ENCODE measurements at places on chromosomes 7 and 10.

DNA sequence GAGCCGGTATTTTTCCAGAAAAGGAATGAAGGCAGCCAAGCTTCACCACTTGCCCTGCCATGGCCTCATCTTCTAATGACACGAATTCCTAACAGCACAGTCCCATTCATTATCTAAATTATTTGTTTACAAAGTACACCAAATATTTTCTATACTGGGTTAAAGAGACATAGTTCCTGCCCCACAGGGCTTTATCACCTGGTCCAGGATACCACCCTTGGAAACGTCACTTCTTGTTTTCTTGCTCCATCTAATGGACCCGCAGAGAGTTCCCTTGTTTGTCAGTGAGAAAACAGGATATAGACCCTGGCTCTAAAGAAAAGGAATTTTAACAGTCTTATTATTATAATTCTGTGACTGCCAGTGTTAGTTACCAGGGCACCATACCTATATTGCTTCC, 1165.4 kb downstream of the GATA3 start:
- DNase-seq = no peak

DNA sequence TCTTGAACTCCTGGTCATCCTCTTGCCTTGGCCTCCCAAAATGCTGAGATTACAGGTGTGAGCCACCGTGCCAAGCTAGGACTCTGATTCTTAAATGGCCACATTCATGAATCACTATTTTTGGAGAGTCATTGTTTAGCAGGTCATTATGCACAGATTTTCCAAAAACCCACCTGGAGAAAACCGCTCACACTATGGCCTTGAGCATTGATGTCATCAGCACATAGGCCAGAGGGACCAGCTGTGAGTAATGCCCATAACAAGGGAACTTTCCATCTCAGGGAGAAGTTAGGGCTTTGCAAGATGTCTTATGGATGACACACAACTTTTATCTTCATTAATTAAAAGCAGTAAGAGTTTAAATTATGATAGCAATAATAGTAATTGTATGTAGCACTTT, 86.4 kb upstream of the KIF5B start:
- no peak for DNase-seq

- no peak for DNase-seq
Observed at GRCh38 chr10:122974023-122974422, 6.2 kb upstream of the PSTK start.

GRCh38 chr7:78296046-78296597, 497.5 kb downstream of the PHTF2 start:
- DNase-seq = no peak

DNA sequence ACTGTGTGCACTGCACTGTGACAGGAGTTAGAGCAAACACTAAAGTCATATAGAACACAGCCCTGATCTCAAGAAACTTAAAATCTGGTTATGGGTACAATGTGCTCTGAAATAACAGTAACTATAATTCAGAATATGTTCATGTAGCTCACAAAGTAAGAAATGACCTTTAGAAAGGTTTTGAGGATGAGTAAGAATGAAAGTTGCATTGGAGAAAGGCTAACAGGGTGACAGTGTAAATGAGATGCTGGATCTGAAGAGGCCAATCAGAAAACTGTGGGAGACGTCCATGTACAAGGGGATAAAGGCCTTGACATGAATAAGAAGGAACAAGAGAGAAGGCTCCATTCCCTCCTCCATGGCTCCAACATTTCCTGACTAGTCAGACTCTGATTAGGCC, 124.7 kb downstream of the GRM3 start:
- DNase-seq = no peak
